Fibroblast of mammary gland (primary cell): ENCODE measurements at places on chromosomes 4 and X.

GRCh38 chrX:104288269-104288668, 33.5 kb upstream of the ESX1 start:
- DNase-seq: no peak

GRCh38 chrX:154749856-154750255, 1.0 kb downstream of the GAB3 start:
- DNase-seq: no peak

- DNase-seq: no peak
Measured at GRCh38 chr4:182048871-182049270, 194.3 kb upstream of the TENM3 start.

- DNase-seq: no peak
Measured at GRCh38 chrX:15881381-15881897, 26.8 kb upstream of the AP1S2 start.

DNA sequence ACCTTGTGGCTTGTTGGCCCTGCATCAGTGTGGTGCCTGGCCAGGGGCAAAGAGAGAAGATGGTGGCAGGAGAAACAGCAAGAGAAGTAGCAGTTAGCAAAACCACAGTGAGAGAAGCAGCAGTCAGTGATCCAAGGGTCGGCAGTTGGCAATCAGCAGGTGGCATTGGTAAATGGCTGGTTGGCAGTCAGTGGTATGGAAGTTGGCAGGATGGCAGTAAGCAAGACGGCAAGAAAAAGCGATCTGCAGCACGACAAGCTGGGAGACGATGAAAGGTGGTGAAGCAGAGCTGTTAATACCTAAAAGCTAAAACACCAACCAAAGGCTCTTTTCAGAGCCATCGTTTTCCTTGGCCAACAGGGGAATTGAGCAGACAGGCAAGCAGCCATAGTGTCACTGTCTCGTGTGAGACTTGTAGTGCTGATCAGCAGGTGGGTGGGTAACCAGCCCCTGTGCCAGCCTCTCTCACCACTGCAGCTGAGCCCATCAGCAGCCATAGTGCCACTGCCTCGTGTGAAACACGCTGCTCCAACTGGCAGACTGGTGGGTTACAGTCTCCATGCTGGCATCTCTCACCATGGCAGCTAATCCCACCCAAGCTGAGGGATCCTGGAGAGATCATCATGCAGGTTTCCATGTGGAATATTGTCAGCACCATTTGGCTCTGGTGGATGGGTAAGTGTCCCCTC, 2078.4 kb downstream of the PCDH7 start:
- no peak for DNase-seq

- DNase-seq: no peak
Measured at GRCh38 chr4:23484689-23485088, 405.2 kb downstream of the PPARGC1A start.

GRCh38 chr4:5678977-5679376, 29.4 kb downstream of the EVC2 start:
- no peak for DNase-seq
